ENCODE measurements at places on chromosomes 1 and 21. TPM values are rescaled to one million over a fixed set of nuclear protein-coding genes. Genes with fewer than 3 reads are reported as not detected.

GRCh38 chr1:43834280-43835081 is 99.1 kb upstream of the ARTN start:
- no peaks in the 10 kb centered on the region for H3K36me3 ChIP-seq
- peaks cover 3% of the 10 kb centered on the region for H3K27me3 ChIP-seq
- H3K27ac ChIP-seq, result no peak overlapping the region
- no peak overlapping the region for H3K4me3 ChIP-seq
- peaks cover 10% of the 10 kb centered on the region for H3K4me1 ChIP-seq

DNA sequence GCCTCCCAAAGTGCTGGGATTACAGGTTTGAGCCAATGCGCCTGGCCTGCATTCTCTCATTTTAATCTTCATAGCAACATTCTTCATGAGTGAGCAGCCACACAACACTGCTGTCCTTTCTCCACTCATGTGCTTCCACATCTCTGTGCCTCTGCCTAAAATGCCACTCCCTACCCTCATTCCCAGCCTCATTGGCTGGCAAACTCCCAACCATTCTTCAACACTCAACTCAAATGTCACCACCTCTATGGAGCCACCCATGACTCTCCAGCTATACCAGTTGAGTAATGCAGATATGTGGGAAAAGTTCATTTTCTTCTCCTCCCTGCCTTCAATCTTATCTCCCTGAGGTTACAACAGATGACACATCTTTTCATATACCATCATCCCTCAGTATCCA is 53.9 kb upstream of the ZC3H12A start:
- peaks cover 6% of the 10 kb centered on the region for H3K27me3 ChIP-seq
- no peak for DNase-seq
- no peak overlapping the region for H3K4me3 ChIP-seq
- no peaks in the 10 kb centered on the region for H3K4me1 ChIP-seq

- peaks cover 6% of the 10 kb centered on the region for H3K27me3 ChIP-seq
- H3K4me1 ChIP-seq, result peaks cover 6% of the 10 kb centered on the region
- no peak for DNase-seq
- no peak overlapping the region for H3K27ac ChIP-seq
- no peak overlapping the region for H3K4me3 ChIP-seq
Measured at GRCh38 chr1:47894410-47895278, 102.5 kb downstream of the TRABD2B start.

DNA sequence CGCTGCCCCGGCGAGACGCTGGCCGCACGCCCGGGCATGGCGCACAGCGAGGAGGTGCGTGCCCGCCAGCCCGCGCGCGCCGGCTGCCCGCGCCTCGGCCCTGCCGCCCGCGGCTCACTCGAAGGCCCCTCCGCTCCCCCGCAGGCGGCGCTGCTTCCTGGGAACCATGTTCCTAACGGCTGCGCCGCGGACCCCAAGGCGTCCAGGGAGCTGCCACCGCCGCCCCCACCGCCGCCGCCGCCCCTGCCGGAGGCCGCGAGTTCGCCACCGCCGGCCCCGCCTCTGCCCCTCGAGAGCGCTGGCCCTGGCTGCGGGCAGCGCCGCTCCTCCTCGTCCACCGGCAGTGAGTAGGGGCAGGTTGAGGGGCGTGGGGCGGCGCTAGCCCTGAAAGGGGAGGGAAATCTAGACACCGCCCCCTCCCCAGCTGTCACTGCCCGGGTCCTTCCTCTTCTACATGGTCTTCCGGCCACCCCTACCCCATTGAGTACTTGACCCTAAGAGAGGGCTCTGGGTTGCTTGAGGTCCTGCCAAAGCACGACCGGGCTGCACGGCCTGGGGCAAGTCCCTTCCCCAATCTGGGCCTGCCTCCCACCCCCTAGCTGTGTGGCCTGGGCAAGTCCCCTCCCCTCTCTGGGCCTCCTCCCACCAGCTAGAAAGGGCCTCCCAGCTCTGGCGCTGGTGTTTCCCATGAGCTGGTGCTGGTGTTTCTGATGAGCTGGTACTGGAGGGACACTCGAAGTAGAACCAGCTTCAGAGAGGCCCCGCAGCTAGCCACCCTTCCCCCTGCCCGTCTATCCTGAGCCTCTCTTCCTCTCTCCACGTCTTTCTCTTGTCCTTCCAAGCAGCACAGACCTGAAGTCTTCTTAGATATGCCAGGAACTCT is 17.0 kb downstream of the TNFRSF25 start:
- peaks cover 16% of the 10 kb centered on the region for H3K4me1 ChIP-seq
- no peak overlapping the region for H3K27ac ChIP-seq
- no peaks in the 10 kb centered on the region for H3K36me3 ChIP-seq
- peak; percentile 75 for DNase-seq

DNA sequence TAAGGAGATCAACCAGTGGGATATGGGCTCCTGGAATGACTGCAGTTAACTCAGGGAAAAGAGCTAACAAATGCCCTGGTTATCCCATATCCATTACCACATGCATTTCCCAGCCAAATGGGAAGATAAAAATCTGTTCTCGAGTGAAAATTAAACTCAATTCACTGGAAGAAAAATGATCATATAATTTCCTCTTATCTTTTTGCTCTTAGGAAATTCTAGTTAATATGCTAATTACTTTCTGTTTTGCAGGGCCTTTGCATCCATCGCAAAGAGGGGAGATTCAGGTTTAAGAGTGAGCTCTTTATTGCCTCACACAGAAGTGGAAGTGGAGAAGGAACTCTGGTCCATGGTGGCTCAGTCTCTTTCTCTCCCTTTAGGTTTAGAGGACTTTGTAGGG is 3.9 kb upstream of the IL24 start:
- no peaks in the 10 kb centered on the region for H3K36me3 ChIP-seq
- no peak overlapping the region for H3K4me3 ChIP-seq
- no peaks in the 10 kb centered on the region for H3K27me3 ChIP-seq
- H3K27ac ChIP-seq, result no peak overlapping the region

- DNase-seq, result no peak
- peaks cover 2% of the 10 kb centered on the region for H3K27me3 ChIP-seq
- peaks cover 29% of the 10 kb centered on the region for H3K4me1 ChIP-seq
- peak overlapping the region; percentile 30 for H3K27ac ChIP-seq
- H3K4me3 ChIP-seq, result peak overlapping the region; percentile 43
- no peaks in the 10 kb centered on the region for H3K36me3 ChIP-seq
Measured at GRCh38 chr1:9068981-9069325, 482 bp downstream of the SLC2A5 start.

DNA sequence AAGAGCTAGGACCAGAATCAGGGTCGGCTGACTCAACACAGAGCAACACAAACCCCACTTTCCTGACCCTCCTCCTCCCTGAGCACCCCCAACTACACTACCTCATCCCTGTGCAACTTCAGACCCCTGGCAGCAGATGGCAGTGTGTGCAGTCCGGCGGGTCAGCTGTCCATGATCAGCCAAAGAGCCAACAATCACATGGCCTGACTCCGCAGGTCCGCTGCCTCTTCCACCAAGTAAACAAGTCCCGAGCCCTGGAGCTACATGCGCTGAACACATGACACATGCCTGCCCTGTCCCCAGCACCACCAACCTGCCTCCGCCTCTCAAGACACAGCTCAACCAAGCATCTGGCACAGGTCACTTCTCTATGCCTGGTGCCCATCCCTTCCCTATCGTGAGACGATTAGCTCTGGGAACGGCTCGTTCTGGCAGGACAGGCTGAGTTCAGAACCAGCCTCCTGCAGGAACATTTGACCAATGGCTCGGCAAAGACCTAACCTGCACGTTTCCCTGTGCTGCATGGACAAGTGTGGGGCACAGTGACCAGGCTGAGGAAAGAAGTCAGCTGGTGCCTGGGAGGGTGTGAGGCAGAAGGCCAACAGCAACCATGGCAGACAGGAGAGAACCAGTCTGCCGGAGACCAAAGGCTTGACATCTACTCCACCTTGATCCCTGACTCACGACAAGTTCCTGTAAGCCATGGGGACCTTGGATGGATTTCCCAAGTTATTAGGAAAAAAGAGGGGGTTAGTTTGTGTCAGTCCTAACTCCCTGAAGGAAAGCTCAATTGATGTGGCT is 60.3 kb downstream of the CD46 start:
- H3K4me1 ChIP-seq, result peaks cover 3% of the 10 kb centered on the region
- peaks cover 6% of the 10 kb centered on the region for H3K27me3 ChIP-seq
- H3K4me3 ChIP-seq, result no peak overlapping the region
- peak; percentile 39 for DNase-seq
- no peak overlapping the region for H3K27ac ChIP-seq

DNA sequence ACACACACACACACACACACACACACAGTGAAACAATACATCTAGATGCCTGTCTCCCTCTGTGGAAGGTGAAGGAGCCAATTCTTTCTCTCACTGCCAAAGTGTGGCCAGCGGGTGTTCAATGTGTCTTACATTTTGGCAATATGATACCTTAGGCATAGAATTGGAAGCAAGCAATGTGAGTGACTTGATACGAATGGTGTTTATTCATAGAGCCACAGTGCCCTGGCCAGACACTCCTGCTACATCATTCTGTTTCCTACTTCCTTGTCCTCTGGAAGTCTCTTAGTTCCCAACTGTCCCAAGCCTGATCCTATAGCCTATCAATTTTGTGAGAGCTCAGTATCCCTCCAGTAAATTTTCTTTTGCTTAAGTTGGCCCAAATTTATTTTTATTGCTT is 170.0 kb upstream of the L1TD1 start:
- H3K4me3 ChIP-seq, result no peak overlapping the region
- H3K4me1 ChIP-seq, result no peaks in the 10 kb centered on the region
- no peak for DNase-seq
- peak overlapping the region; percentile 48 for H3K27ac ChIP-seq

DNA sequence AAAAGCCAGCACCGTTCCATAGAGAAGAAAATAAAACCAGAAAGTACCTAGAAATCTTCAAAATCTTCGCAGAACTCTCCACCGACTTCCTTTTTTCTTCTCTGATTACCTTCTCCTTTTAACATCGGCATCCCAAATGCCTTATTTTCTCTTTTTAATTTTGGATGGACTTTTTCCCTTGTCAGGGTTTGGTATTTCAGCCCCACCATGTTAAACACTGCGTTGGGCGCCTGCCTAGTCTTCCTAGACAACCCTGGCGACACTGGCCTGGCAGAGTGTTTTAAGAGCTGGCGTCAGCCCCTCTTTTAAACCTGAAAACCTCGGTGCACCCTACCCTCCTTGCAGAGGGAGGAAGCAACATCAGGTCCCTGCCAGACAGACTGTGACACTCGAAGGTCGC is 66.0 kb upstream of the EFHD2 start:
- DNase-seq, result no peak
- H3K27me3 ChIP-seq, result peaks cover 10% of the 10 kb centered on the region
- no peak overlapping the region for H3K4me3 ChIP-seq
- H3K36me3 ChIP-seq, result no peaks in the 10 kb centered on the region

The PDE9A gene
- 58.7 TPM for total RNA-seq

The IGSF3 gene
- 110 TPM for total RNA-seq

The TEDDM1 gene
- total RNA-seq, result not detected

The TACSTD2 gene
- total RNA-seq, result not detected
